ENCODE measurements at places on chromosomes 1 and 21.

GRCh38 chr1:6205849-6206519, at the start of gene RNF207:
RNF207 (plus strand) TSS chr1:6206119; CDS start chr1:6206536, 417 bp downstream.
- DNase-seq: no peak

DNA sequence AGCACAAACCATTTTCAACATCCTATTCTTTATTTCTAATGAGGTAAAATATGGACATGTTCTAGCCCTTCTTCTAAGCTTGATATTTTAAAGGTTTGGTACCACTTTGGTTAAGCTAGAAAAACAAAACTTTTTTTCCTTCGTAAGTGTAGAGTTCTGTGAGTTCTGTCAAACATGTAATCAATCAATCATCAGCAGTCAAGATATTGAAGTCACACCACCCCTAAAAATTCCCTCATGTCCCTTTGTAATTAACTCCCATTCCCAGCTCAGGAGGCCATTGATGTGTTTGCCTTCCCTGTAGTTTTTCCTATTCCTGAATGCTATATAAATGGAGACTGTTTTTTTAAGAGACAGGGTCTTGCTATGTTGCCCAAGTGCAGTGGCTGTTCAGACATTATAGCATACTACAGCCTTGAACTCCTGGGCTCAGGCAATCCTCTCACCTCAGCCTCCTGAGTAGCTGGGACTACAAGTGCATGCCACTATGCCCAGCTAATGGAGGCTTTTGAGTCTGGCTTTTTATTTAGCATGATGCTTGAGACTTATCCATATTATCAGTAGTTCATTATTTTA, 23.0 kb downstream of the IVNS1ABP start:
- DNase-seq: no peak

DNA sequence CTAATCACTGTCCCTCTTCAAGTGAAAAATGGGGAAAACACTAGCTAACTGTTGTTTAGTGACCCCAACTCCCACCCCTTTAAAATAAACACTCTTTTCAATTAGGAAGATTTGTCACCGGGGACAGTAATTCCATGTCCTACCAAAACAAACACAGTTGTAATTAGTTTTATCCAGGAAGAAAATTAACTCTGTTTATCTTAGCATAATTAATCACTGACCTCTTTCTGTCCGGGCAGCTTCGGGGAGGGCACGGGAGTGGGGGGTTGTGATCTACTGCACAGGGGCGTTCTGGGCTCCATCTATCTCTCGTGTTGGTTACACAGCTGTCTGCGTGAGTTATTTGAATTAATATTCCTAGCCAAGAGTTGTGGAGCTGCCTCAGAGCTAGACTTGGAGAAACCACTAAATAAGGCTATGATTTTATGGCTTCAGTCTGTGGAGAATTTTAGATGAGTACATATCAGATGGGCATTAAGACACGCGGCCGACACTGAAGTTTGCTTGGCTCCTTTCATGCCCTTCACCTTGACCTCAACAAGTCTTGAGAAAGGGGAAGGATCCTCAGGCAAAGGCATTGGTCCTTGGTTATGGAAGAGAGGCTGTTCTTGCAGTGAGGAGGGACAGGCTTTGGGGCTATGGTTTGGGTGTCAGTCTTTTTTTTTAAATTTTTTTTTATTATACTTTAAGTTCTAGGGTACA, 102.0 kb upstream of the TRABD2B start:
- DNase-seq: no peak

- DNase-seq: no peak
These were observed 37.3 kb downstream of the SPATA17 start for GRCh38 chr1:217668351-217668940.

DNA sequence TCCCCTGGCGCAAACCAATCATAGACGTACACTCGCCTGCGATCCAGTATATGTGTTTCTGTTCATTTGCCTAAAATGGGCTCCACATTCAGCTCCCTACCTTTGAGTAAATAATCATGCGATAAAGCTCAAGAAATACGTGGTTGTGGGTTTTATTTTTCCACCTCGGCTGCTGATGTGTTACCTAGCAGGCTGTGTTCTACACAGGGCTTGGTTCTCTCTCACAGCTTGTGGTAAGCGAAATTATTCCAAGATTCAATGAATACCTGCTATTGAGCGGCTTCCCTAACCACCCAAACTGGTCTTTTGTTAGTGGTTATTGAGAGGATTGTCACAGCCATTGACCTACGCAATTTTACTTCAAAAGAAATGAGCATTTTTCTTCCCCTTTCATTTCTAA, 180.2 kb downstream of the PBX1 start:
- DNase-seq: no peak

DNA sequence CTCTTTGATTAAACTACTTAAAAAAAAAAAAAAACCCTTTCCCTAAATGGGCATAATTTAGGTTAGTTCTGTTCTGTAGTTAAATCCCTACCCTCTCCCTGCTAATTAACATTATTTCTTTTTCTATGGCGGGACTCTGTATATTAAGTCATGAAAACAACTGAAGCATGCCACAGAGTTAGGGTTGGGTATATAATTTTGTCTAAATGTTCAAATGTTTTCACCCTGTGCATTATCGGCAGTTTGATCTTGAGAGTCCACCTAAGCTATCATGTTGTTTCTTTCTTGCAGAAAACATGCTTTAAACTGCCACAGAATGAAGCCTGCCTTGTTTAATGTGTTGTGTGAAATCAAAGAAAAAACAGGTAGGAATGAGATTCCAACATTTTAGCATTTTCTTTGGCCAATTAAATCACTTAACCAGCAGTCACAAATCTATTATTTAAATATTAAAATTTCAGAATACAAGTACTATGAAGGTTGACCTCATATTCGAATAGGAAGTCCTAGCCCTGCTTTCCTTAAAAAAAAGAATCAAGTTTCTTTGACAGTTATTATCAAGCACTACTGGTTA, 4.0 kb downstream of the PBX1 start:
- DNase-seq: no peak

DNA sequence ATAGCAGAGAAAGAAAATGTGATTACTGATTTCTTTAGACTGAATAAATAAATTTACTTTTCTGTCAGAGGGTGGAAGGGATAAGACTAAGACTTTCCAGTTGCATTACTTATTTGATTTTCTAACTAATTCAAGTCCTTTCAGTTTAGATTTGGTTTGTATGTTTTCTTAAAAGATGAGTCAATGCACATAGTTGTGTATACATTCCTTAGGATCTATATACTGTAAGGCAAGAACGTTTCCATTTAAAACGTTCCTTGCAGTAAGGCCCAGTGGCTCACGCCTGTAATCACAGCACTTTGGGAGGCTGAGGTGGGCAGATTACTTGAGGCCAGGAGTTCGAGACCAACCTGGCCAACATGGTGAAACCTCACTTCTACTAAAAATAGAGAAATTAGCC, 14.5 kb upstream of the SERTAD4 start:
- DNase-seq: no peak

GRCh38 chr1:70072231-70072751, 133.1 kb downstream of the LRRC40 start:
- DNase-seq: no peak

GRCh38 chr1:12314333-12314903, 84.6 kb downstream of the VPS13D start:
- no peak for DNase-seq

DNA sequence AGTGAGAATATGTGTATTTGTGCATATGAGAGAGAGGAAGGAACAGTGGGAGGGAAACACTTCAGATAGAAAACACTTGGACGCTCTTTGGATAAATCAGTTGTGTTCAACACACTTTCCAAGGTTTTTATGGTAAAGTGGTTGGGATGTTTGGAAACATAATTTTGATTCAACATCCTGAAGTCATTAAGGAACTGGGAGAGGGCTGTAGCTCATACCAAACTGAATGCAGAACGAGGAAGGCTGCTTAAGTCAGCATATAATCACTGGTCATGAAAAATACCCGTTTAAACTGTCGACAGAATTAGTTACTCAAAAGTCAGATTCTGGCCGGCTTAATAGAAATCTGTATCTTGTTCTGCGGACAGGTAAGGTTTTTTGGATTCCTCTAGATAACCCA, 14.9 kb downstream of the LIX1L start:
- no peak for DNase-seq

GRCh38 chr21:29888437-29888836, 51.4 kb downstream of the GRIK1 start:
- DNase-seq: no peak

GRCh38 chr1:203210988-203211387, 18.5 kb downstream of the CHIT1 start:
- DNase-seq: no peak

DNA sequence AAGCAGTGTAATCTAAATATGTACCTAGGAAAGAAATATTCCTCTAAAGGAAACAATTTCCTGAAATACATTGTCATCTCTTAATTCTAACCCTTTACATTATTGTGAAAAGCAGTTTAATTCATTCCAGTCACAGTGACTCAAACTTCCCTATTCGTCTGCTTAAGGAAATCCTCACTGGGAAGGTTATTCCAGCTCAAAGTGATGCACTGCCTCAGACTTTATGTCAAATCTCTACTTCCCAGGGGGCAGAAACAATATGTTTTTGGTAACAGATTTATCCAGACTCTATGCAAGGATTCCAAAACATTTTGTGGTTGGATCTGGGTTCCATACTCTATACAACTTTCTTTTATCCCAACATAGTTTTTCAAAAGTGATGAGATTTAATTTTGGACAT, 145.2 kb downstream of the NTMT2 start:
- DNase-seq: no peak

DNA sequence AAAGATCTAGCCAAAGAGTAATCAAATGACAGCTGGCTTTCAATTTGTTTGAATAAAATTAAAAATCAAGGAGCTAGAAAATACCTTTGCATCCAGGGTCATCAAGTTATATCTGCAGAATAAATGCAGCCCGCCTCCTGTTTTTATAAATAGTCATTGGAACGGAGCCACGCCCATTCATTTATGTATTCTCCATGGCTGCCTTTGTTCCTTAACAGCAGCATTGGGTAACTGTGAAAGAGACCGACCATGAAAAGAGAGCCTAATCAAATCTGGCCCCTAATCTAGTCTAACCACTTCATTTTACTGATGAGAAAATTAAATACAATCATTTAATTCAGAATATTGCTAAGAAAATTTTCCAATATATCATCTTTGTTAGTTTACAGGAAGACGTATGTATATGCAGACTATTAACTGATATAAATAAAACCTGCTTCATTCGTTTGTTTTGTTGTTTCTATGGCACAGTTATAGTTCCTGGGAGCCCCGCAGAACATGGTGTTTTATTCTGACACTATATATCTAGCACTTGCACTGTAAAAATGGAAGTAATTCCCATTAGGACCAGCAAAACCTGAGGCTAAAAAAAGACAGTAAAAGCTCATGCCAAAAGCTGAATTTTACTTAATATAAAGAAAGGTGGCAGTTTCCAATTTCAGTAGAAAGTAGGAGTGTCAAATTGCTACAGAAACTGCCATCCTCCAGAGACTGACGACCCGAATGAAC, 111.8 kb upstream of the PALMD start:
- no peak for DNase-seq

GRCh38 chr1:231991231-231991630, 364.6 kb downstream of the DISC1 start:
- DNase-seq: no peak
